ENCODE measurements at places on chromosomes 6 and 20.

GRCh38 chr6:127348028-127348661 is 4.7 kb upstream of the ECHDC1 start:
- DNase-seq, result no peak

GRCh38 chr6:105985816-105986632 is 100.1 kb upstream of the PRDM1 start:
- no peak for DNase-seq

GRCh38 chr20:56801971-56802755 is 173.1 kb downstream of the TFAP2C start:
- DNase-seq, result no peak

GRCh38 chr6:101879782-101880181 is 486.3 kb downstream of the GRIK2 start:
- DNase-seq, result no peak

- no peak for DNase-seq
These were observed 1.6 kb upstream of the FAM110A start for GRCh38 chr20:831956-832355.

DNA sequence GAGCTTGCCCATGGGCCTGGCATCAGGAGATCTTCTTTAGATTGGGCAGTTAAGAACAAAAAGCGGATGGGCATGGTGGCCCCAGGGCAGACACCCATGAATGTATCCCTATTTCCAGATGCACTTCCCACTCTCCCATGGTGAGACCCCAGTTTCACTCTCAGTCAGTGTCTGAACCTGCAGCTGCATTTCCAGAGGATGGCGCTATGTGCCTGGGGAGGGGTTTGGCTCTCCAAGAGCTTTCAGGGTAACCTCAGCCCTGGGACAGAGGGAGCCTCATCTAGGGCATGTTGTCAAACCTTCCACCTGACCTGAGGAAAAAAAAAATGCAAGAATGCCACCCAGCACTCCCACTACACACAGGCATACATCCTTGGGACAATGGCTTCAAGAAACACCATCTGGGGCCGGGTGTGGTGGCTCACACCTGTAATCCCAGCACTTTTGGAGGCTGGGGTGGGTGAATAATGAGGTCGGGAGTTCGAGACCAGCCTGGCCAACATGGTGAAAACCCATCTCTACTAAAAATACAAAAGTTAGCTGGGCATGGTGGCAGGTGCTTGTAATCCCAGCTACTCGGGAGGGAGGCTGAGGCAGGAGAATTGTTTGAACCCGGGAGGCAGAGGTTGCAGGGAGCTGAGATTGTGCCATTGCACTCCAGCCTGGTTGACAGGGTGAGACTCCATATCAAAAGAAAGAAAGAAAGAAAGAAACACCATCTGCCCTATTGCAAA is 1.9 kb downstream of the CST9L start:
- DNase-seq, result no peak

DNA sequence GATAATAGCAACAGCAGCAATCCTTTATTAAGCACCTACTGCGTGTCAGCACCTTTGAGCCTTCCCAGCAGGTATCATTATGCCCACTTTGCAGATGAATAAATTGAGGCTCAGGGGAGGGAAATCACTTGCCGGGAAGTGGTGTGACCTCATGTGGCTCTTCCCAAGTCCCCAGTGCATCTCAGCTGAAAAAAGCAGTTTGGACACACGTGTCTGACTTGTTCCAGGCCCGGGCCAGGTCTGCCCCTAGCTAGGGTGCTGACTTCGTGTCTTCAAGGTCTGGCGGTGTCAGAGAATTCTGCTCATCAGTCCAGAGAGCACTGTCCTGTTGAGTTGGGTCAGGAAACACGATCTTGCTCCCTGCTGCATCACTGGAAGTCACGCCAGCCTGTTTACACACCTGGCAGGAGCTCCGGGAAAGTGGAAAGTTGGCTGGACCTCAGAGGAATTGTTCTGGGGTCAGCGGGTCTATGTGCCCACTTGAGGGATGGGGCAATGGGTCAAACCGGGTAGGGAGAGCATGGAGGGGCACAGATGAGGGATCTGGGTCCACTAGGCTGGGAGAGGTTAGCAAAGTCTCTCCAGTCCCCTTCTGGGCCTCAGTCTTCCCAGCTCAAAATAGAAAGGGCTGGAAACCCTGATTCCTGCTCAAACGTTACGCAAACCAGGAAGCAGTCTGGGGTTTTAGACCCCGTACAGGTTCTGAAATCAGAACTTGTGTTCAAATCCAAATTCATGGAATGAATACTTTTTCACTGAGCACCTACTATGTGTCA is 10.5 kb downstream of the SLC13A3 start:
- no peak for DNase-seq

DNA sequence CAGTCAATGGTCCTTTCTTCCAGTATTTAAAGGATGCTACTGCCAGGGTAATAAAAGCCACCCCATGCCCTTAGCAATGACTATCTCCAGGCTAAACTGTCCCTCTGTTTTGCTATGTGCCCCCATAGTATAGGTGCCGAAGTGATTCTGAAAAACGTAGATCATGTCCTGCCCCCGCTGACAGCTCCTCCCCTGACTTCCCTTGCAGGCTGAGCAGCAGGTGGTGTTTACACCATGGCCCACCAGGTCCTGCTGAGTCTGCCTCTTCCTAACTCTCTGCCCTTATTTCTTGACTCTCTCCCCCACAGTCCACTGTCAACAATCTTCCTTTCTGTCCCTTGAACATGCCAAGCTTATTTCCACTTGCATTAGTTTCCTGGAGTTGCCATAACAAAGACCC is 352.5 kb upstream of the TSHZ2 start:
- DNase-seq, result no peak

- no peak for DNase-seq
These were observed 52.2 kb upstream of the SPACA1 start for GRCh38 chr6:87995461-87995860.

DNA sequence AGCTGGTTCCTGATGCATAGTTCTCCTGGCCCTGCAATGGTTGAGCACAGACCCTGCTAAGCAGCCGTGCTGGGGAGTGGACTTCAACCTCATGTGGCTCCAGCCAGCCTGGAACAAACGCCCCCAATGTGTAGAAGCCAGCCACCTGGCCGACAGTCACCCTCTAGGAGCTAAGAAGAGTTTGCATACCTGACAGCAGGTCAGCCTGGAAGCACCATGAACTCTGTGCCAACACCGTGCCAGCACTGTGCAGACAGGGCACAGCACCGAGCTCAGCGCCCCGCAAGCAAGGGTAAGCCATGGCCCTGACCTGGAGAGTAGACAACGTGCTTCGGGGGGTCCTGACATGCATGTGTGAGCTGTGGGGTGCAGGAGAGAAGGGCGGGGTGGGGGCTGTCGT is 356.3 kb downstream of the ZFAND3 start:
- DNase-seq, result no peak

GRCh38 chr20:31684153-31685015 is 38.3 kb downstream of the BCL2L1 start:
- DNase-seq, result no peak

DNA sequence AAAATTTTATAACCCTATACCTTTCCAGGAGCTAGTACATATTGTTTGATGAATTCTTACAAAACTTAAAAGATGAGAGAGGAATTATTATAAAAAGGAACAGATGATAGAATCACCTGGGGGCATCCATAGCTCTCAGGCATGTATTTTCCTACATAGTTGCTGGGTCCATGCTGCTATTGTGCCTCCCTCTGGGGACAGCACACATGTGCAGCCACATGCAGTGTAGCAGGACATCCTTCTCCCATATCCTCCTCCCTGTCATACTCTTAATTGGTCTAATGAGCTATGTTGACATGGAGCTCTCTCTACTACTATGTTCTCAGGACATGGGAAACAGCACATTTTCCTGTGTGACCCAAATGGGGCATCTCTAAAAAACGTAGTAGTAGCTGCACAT is 898.2 kb upstream of the MAP3K7 start:
- DNase-seq, result no peak

DNA sequence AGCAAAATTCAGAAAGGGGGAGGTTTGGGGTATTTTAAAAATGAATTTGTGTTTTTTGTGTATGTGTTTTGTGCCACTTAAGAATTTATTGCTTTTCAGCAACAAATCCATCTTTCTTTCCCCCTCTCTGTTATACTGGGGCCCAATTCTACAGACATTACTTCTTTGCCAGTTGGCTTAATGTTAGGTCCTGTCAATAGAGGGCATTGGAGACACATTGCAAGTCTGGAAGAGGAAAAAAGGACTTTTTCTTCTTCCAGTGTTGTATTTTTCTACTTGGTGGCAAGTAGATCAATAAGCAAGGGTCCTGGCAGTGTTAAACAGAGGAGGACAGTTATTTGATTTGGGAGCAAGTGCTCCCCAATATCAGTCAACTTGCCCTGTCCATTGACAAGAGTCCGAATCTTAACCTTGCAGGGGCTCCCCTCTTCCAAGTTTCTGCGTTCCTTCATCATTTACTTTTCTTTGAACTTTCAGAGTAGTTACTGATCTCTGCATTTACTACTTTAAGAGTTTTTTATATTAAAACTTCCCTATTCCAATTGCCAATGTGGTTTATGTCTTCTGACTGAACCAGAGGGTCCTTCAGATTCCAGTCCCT is 23.4 kb downstream of the SCML4 start:
- no peak for DNase-seq

DNA sequence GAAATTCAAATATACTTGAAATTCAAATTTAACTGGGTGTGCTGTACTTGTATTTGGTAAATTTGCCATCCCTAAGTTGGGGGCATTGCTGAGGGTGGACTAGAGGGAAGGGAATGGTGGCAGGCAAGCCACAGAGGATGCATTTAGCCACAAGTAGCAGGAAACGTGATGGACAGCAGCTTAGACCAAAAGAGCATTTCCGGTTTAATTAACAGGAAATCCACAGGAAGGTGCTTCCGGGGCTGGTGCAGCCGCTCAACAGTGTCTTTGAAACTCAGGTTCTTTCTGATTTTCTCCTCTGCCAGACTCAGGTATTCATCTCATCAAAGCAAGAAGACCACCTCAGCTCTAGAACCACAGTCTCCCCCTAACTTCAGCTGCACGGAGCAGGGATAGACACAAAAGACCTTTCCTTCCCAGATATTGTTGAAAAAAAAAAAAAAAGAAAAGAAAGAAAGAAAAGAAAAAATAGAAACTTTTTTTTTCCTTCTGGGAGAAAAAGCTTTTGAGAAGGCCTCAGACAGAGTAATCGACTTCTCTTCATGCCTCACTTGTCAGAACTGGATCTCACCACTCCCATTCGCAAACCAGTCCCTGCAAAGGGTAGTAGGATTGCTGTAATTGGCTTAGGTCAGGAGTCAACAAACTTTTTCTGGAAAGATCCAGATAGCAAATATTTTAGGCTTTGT is 8.0 kb upstream of the BCAS1 start:
- no peak for DNase-seq

DNA sequence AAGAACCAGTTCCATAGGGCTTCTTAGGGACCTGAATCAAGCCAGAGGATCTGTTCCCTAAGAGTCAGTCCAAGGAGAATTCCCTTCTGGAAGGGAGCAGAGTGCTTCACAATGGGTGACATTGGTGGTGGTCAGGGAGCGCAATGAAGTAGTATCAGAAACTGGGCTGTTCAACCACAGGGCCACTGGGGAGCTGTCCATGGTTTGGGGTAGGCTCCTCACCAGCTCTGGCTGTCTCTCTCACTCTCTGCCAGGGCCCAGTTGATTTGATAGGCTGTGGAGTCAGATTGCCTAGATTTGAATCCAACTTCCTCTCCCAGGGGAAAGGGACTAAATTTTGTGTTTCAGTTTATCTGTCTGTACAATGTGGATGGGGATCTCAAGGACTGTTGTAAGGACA is 36.7 kb upstream of the CHD6 start:
- no peak for DNase-seq

DNA sequence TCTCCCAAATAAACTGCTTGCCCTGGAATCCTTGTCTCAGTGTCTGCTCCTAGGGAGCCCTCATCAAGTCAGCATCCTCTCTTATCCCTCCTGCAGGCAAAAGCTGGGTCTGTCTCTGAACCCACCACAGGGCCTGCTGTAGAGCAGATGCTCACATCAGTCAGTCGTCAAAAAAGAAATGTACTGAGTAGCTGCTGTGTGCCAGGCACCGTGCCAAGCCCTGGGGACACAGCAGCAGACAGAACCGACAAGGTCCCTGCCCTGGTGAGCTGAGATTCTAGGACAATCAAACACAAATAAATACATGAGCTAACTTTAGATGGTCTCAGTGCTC is 68.5 kb downstream of the EYA2 start:
- DNase-seq, result no peak

DNA sequence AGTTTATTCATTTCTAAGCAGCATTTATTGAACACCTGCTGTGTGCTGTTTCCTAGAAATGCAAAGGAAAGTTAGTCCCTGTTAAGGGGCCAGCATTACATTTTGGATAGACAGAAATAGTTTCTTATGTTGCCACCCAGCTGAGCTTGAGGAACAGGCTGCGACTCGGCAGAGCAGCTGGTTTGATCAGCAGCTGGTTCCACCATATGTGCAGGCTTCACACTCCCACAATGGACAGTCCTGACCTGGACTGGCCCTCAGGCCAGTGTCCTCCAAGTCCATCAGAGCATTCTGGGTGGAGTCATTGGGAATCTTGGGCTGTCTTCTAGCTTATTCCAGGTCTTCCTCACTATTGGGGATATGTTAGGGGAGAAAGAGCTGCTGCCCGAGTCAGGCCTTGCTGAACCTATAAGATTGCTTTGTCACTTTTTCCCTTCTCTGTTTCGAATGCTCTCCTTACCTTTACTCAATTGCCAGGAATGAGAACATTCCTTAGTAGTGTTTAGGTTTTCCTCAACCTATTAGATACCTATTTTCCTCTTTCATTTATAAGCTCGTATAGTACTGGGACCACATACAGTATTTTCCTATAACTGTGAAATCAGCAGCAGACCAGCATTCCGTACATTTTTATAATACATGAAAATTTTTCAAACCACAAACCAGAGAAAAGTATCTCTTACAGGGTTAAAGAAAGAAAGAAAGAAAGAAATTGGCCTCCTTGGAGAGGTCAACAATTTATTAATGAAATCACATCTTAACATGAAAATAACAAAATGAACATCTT is 203.0 kb downstream of the FARS2 start:
- DNase-seq, result no peak

GRCh38 chr6:104617591-104617990 is 242.1 kb downstream of the HACE1 start:
- no peak for DNase-seq

DNA sequence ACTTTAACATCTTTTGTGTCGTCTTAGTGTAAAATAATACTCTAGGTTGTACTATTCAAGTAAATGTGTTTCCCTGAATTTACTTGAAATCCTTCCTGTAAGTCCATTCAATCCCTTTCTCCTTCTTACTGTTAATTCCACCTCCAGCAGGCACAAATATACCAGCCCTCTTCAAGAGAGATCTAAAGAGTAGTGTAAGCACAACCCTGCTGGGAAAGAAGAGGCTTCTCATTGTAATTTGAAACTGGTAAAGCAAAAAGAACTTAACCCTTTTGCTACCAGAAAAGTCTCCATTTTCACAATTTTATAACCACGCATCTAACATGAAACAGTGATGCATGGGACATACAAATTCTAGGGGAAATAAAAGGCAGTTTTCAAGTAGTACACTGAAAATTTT is at the start of gene BMP5:
BMP5 (minus strand) TSS at position 191 of the 400 bp plus-strand sequence. CDS start 725 bp downstream, outside the sequence.
- DNase-seq, result peak; percentile 6

- no peak for DNase-seq
These were observed 38.7 kb downstream of the UQCC2 start for GRCh38 chr6:33672808-33673207.

Measured in NCI-H1417 (cell line).